Stimulated activated CD4-positive, alpha-beta T cell treated with anti-CD3 and anti-CD28 coated beads, Interleukin-1b, Interleukin-23, amount 100 ng/mL, for 1 hour (primary cell): ENCODE measurements at places on chromosomes 2 and 18.

DNA sequence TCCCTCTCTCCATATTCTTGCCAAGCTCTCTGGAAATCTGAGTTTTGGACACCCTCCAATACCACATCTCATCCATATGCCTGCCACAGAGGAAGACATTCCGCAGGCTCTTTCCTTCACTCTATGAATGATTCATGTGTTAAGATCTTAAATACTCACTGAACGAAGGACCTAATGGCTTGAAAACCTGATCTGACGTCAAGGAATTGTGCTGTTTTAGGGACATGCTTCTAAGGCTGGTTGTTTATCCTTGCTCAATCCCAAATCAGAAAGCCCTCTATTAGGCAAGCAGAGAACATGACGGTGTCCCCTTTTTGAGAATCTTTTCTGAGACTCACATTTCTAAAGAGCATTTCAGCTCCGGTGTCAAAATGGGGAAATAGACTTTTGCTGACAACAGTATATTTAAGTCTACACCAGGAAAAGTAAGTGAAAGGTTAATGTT, 83.7 kb upstream of the GALNT5 start:
- DNase-seq, result no peak

DNA sequence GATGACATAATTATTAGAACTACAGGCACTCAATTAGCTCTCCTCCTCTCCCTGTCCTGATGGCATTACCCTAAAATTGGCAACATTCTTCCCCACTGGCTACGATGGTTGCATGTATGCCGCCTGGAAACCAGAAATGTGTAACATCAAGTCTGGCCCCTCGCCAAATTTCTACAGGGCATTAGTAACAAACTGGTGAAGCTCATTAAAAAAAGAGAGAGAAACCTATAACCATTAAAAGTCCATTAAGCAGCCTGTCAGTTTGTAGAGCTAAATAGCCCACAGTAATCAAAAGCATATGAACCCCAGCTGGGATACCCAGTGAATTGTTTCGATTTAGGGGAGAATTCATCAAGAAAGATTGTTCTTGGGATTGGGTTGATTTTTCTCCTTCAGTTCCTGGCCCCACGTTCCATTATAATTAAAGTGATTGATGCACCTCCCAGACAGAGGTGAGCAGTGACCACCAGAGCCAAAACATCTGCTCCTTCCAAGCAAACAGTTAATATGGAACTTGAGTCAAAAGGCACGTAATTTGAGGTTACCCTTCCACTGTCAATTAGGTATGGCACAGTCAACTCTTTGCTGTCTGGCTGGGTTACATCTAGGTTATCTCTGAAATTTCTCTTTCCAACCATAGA, 208.6 kb downstream of the C1D start:
- DNase-seq, result no peak

DNA sequence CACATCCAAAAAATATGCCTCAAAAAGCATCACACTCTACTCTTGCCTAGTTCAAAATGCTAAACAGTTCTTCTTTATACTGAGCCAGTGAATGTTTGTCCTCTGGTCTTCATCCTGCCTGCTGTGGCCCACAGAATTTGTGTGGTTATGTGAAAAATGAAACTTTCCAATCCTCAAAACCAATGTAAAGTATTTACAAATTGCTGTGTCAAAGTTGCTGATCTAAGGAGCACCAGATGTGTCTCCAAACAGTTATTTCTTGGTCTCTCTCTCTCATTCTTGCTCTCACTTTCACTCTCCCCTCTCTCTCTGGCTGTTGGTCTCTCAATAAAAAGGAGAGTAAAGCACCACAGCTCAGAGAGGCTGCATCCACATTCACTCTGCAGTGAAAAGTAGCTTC, 23.0 kb downstream of the EPHA4 start:
- no peak for DNase-seq

- no peak for DNase-seq
Observed at GRCh38 chr2:65566617-65567016, 134.2 kb upstream of the SPRED2 start.

DNA sequence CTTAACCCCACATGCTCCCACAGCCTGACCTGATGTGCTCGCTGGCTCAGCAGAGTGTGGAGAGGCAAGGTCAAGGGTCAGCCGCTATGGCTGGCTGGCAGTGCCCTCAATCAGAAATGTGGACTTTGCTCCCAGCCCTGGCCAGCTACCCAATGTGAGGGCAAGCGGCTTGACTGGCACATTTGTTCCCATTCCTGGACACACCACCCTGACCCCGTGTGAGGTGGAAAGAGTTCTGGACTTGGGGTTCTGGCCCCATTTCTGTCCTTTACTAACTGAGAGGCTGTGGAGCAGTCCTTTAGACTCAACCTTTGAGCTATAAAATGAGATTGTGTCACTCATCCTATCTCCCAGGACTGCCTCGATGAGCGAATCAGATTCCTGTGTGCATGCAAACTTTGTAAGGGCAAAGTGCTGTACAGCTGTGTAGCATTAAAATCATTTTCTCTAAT, 9.1 kb downstream of the THNSL2 start:
- no peak for DNase-seq

GRCh38 chr2:157611110-157611509, 17.6 kb downstream of the ACVR1C start:
- no peak for DNase-seq

DNA sequence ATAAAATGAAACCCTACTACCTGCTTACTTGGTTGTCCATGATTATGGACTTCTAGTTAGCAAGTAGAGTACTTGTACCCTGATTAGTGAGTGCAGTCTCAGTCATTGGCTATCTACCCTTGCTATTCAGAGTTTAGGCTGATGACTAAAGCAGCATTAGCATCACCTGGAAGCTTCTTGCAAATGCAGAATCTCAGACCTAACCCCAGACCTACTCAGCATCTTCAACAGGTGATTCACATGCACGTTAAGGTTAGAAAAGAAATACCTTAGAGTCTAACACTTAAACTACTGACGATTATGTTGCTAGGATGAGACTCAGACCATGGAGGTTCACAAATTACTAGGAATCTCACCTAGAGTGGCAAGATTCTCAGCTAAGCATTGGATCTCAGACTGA, 399.9 kb upstream of the FANCL start:
- no peak for DNase-seq

DNA sequence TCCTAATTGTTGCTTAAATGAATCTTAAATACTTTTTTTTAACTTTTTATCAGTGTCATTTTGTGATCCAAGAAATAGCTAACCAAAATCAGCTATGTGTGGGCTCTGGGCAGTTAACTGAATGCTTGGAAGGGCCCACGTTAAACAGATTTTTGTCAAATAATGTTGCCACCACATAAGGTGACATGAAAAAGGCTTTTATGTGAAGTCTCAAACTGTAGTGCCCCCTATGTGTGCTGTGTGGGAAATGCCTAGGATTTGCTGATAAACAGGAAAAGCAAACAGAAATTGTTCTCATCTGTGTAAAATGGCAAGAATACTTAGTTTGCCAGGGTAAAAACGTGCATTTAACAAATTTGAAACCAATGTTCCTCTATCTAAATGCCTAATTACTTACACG, 242.2 kb downstream of the ZNF516 start:
- no peak for DNase-seq

DNA sequence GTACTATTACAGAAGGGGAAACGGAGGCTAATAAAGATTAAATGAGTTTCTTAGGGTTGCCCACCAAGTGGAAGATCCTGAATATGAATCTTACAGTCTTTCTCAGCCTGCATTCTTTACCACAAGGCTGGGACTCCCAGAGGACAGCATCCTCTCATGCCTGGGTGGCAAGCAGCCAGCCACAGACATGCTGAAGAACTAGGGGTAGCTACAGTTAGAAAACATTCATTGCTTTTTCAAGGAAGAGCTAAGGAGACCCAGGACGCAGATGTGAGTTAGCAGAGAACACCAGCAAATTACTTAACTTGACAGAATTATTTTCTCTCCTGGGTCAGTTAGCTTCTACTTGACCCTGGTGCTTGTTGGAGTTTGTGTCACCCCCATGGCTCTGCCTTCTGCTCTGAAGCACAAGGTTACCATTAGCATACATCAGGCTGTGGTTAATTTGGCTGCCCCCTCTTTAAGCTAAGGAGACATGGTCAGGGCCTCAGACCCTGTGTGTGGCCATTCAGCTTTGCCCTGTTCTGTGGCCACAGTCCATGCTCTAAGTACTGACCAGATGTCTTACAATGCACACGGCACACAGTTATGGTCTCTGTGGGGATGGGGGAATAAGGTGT, 132.3 kb upstream of the TNP1 start:
- DNase-seq, result no peak

DNA sequence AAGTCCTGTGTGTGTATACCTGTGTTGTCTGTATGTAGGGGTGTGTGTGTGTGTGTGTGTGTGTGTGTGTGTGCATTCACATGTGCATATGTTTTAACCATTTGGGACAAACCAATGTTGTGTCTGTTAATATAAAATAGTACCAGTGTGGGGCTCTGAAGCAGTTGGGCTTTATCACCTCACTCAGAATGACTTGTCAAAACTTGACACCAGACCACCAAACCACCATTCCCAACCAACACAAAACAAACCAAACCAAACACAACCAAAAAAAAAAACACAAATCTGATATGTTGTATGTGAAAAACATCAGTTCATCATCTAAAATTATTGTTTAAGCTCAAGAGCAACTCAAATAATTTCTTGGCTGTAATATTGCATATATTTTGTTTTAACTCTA, 42.1 kb downstream of the CALCRL start:
- no peak for DNase-seq

DNA sequence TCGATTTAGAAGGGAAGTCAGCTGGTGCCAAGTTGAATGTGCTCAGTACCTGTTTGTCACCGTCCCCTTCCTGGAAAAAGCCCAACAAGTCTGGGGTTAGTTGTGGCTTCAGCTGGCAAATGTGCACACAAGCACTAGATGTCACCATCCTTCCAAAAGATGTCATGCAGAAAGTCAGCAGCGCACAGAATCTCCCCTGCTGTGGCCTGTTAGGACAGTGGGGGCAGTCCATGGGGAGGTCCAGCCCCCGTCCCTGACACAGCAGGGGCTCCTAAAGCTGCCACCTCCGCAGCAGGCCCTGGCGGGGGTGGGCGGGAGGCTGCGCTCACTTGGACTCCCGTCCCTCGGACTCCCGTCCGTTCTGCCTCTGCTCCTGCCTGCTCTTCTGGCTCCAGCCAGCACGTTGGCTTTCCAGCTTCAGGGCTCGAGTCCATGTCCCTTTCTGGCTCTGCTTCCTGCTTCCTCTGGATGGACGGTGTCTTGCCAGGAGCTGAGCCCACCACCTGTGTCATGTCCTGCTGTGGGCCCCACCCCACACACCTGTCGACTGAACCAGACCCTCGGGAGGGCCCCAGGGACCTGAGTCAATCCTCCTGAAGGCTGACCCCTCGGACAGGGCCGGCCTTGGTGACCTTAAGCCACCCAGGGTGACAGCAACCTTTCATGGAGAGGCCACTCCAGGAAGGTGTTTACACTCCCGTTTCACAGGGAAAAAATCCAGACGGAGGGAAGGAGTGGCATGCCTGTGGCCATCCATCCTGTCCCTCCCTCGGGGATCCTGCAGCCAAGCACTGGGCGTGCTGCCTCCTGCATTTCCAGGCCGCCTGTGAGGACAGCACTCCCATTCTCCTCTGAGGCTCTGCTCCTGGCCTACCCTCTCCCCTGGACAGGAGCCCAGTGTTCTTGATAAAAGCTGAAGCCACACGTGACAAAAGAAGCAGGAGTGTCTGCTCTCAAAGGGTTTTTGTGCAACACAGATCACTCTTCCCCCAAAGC, 8.5 kb downstream of the RAB17 start:
- DNase-seq, result no peak

DNA sequence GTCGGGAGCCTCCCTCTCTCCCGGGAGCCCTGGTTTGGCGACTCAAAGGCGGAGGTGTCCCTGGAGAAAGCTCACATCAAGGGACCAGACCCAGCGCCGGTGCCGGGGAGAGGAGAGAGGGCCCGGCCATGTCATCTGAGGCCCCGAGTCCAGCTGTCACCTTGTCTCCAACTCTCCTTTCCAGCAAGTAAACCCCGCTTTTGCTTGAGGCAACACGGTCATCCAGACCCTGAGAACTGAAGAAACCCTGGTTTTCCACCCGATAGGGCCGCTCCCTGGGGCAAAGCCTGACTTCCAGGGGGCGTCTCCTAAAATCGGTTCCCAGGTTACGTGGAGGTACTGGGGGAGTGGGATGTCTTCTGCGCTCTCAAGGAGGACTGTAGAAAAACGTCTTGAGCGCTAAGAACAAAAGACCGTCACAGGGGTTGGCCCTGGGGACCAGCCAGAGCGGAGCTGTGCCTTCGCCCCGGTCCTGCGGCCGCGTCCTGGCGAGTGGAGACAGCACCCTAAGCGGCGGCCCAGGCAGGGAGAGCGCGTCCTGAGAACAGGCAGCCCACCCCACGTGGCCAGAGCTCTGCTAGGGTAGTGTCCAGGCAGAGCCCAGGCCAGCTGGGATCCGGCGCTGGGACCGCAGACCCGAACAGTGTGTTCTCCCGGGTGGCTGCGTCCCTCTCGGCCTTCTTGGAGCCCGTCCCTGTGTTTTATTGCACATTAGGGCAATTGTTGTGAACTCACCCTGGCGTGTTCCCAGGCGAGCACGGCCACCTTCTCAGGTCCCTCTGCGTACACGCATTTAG, 55.7 kb downstream of the TMEM18 start:
- DNase-seq, result no peak

DNA sequence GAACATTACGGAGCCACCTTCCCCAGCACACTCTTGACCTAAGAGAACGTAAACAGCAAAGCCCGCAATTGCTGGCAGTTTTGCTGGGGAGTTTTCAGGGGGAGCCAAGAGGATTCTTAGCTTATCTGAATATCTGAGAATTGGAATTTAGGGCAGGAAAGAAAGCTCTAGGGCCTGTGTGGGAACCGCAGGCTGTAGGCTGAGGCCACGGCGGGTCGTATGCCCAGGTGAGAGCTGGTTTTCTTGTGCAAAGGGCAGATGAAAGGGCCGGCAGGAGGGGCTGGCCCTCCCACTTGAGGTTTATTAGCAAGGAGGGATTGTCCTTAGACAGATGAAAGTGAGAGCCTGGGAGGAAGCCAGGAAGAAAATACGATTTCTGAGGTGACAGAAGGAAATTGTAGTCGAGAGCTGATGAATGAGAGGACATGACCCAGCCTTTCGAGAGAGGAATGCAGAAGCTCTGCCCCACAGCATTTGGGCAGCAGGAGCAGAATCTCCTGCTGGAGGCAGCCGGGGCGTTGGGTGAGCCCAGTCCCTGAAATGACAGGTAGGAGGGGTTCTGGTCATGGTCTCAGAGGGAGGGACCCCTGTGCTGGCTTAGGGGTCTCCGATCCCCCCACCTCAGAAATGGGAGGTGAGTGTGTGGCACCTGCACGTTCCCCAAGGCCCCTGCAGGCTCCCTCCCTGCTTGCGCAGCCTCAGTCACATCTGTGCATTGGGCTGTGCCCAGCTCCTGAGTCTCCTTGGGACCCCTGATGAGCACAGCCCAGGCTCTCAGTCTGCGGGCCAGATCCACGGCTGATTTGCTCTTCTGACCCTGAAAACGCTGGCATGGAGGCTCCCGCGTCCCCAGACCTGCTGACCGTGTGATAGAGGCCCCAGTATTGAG, 61.1 kb downstream of the CABLES1 start:
- DNase-seq, result no peak
